Cerebellar cortex (tissue), 1 donor: ENCODE measurements at places on chromosomes 2 and 18.

DNA sequence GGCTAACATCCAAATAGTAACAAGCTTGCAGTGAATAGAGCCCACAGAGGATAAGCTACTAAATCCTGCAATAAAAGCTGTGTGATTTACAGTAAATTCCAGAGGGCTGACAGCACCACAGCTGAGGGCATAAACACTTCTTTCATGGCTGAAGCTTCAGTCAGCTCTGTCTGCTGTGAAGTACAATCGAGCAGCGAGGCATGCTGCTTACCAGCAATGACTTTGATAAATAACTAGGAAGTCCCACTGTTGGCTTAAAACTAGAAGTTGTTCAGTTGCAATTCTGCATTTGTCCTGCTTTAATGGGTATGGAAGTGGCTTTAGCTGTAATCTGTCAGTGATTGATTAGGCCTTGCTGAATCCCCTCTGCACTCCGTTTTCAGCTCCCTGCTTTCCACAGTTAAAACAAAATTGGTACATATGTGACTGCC, 65.2 kb upstream of the FIGN start:
- DNase-seq: peak; percentile 5

DNA sequence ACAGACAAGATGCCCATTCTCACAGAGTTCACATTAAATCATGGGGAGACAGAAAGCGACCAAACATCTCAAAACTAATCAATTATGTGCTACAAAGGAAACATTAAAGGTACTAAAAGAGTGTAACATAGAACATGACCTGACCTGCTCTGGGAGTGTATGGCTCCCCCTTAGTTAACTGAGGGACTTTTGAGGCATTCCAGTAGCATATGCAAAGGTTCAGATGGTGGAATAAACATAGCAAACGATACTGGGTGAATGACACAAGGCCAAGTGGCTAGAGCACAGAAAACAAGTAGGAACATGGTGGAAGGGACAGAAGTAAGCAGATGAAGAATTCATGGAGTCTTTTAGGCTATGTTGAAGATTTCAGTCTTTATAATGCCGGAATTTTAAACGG, 11.9 kb downstream of the PPP3R1 start:
- no peak for DNase-seq

GRCh38 chr18:71209944-71210343, 921.1 kb downstream of the SOCS6 start:
- DNase-seq: no peak

GRCh38 chr2:137842430-137842829, 121.8 kb upstream of the HNMT start:
- DNase-seq: no peak

DNA sequence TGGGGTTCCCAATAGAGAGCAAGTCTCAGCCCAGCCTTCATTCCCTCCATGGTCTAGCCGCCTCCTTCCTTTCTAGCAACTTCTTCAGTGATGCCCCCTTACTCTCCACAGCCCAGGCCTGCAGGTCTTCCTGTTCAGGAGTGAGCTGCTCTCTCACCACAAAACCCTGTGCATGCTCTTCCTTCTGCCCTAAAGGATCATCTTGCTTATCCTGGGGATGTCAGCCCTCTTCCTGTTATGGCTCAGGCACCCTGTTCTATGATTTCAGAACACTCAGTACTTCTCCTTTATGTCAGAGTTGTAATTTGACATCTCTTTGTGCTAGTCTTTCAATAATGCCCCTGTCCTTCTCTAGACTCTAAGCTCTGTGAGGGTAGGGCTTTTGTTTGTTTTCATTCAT, 19.4 kb downstream of the TMEM178A start:
- peak; percentile 25 for DNase-seq

DNA sequence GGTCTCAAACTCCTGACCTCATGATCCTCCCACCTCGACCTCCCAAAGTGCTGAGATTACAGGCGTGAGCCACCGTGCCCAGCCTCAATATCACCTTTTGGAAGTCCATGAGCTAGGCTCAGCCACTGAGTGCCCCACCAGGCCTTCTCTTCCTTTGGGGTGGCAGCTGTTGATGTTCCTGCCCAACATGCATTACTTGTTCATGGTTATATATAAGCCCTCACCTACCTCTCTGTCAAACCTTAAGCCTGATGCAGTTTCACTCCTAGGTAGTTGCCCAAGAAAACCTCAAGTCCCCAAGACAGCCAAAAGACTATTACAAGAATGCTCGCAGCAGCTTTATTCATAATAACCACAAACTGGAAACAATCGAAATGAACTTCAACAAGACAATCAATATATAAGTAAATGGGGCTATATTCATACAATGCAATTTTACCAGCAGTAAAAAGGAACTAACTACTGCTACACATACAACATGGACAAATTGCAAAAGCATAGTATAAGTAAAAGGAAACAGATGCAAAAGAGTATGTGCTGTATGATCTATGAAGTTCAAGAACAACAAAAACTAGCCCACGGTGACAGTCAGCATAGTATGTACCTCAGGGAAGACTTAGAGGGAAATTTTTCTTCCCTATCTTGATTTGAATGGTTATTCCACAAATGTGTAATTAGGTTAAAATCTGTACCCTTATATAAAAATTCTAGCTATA, 59.6 kb upstream of the REL start:
- no peak for DNase-seq

DNA sequence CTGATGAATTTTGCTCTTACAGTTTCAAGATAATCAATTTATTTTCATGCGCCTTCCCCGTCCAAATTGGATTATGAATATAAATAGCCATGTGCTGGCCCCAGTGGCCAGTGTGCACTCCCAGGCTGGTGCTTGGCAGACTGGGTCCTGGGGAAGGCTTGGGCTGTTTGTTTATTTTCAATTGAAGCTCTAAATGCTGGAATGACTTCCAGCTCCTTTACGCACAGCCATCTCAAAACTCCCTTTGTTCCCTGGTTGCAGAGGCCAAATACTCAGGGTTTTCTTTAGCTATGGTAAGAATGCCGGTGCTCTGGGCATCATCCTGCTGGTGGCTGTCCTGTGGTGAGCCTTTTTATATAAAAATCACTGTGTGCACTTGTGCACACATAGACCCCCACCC, 131.5 kb downstream of the PRKCE start:
- DNase-seq: peak; percentile 31

DNA sequence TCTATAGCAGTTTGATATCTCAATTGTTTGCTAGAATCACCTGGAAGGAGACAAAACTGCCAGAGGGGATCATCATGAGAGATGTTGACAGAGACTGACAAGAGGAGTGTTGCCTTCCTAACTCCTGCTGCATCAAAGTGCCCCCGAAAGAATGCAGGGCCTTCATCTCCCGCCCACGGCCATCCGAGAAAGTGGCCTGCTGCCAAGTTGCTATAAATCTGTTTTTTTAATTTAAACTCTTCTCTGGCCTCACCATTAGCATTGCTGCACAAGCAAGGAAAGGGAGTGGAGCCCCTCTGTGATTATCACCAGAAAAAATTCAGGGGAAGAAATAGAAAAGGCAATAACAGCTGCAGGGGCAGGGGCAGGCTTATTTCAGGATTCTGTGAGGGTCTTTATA, 238.1 kb upstream of the EPHA4 start:
- no peak for DNase-seq

DNA sequence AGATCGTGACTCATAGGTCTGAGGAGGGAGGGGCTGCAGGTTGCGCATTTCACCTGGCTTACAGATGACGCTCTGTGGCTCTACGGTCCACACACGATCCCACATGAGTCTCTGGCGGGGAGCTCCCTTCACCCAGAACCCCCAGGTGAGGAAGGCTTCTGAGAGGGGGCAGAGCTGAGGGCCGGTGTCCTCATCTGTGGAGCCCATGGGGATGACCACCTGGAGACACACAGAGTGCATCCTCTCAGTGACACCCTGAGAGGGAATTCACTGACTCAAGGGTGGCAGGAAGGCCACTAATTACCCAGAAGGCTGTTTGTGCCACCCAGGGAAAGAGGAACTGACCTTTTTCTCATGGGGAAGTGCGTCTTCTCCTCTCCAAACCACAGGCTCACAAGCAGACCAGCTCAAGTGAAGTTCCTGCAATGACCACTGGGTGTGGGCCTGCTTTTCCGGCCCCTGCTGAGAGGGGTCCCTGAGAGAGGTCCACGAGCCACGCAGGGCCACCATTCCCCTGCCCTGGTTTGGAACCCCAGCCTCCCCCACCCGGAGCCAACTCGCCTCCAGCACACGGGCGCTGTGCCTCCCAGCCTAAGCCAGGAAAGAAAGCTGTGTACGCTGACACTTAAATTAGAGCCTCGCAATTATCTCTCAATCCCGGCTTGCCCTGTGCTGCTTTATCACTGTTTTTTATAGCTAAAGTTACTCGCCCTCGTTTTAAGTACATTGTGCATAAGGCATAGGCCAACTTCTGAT, 114.1 kb downstream of the BCL11A start:
- DNase-seq: no peak

DNA sequence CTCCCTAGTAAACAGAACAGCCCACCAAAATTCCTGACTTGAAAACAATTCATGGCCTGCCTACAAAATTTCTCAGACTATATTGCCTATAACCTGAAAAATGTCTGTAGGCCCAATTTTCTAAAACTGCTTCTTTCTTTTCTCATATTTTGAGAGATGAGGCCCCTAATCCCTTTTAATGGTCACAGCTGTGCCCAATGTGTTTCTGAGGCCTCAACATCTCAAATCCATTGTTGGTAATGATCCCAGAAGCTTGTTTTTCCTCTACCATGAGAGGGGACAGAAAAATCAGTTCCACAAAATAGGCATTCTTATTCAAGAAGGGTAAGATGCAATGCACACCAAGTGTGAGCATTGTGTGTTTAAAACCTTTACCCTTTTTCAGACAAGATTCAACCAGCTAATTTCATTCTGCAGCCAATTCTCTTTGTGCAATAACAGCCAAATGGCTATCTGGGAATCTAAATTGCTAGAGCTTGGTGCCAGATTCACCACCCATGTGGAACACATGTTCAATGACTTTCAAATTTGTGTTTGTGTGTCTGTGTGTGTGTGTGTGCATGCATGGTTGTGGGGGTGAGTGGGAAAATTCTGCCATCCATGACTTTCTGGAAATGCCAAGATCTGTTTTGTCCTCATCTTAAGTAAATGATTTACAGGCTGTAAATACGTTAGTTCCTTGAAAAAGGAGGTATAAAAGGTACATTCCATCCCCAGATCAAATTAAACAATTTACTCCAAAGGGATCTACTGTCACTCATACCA, 319.5 kb downstream of the TNS1 start:
- DNase-seq: no peak

DNA sequence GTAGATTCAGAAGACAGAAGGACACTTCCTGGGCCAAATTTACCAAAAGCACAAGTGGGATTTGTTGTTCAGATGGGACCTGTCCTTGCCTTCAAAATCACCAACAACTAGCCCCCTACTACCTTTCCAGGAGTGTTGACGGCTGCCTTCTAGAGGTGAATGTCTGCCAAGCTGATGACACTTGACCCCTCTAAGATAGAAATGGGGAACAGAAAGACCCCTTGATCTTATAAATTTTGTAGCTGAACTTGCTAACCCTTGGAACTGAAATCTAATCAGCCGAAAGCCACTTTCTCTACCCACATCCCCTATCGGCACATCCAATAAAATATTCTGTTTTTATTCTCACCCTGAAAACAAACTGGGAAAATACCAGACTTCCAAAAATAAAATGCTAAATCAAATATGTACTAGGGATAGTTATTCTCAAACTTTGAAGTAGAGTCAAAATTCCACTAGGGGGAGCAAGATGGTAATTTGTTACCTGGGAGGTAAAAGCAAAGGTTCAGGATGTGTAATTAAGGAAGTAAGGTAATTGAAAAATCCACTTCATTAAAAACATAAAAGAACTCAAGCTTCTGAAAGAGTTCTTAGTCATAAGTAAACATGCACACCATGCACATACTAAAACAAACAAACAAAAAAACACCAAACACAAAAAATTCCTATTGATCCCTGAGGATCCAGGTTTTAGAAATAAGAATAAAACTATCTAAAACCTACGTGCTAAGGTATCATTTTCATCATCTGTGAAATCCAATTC, 119.2 kb downstream of the ANKRD44 start:
- DNase-seq: peak; percentile 62

DNA sequence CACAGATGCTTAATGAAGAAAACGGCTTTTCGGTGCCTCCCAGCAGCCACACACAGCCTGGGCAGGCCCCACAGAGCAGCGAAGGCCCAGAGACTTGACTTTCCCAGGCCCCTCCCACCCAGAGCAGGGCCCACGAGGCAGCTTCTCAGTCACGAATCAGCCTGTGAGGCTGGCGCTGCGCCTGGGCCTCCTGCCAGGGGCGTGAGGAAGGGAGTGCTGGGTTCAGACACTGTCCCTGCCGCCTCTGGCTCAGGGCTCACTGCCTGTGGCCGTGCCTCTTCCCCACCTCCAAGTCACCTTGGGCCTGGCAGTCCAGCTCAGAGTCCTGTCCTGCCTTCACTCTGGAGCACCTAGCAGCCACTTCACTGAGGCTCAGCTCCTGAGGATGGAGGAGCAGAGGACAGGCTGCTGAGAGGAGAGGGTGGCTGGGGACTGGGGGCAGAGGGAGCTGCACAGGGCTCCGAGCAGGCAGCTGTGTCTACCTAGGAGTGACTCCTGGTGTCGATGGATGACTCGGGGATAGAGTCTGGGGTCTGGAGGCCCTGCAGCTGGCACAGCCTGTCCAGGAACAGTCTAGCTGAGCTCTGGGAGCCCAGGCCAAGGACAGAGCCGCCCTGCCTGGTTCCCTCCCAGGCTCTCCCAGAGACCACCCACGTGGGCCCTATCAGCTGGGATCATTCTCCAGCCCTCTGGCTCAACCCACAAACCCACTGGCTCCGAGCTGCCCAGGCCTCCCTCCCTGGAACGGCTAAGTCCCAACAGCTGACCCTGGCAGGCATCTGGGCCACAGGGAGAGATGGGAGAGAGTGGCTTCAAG, 36.4 kb upstream of the FOSL2 start:
- peak; percentile 31 for DNase-seq

DNA sequence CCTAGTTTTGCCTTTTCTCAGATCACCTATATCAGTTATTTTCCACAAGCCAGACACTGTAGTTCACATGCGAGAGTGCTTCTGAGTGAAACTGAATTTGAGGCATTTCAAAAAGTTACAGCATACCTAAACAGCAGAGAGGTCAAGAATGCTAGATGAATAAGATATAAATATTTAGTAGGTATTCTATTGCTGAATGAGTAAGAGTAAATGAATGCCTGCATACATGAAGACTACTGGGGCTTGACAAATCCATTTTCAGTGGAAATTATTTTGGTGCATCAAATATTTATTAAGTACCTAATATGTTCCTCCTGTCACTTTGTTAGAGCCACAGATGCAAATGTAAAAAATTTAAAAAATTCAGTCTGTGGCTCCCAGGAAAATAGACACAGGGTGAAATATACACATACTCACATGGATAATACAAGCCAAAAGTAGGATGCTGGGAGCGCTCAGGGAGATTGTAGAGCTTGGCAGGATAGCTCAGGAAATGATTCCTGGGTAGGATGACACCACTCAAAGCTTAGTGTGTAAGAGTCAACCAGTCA, 27.6 kb upstream of the CDC42EP3 start:
- no peak for DNase-seq

- peak; percentile 16 for DNase-seq
Observed at GRCh38 chr2:218290316-218291261, 1.7 kb downstream of the TMBIM1 start.

DNA sequence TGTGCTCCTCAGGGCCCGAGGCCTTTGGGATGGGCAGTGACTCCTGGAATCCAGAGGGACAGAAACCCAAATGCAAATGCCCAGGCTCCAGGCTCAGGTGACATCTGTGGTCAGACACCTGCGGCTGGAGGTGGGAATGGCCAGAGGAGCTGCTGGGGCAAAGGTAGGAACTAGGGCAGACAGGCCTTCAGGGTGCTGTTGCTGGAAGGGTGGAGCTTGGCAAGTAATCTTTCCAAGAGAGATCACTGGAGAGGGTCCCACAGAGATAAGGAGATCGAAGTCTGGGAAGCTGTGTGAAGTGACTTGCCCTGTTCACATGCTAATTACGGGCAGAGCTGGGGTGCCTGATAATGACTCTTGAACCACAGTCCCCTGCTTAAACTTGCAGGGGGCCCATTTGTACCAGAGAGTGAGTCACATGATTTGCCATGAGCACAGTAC, 82.4 kb downstream of the ACAA2 start:
- no peak for DNase-seq
